ELR (cell line): ENCODE measurements at places on chromosomes 2 and 18.

DNA sequence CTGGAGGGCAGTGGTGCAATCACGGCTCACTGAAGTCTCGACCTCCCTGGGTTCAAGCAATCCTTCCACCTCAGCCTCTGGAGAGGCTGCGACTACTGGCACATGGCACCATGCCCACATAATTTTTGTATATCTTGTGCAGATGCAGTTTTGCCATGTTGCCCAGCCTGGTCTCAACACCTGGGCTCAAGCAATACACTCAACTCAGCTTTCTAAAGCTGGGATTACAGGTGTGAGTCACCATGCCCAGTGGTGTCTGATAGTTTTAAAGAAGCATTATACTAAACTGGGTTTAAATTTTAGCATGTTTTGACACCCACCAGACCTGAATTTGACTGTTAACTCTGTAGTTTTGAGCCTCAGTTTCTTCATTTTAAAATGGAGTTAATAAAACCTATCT is 109.4 kb upstream of the SLC38A11 start:
- no peak for DNase-seq

DNA sequence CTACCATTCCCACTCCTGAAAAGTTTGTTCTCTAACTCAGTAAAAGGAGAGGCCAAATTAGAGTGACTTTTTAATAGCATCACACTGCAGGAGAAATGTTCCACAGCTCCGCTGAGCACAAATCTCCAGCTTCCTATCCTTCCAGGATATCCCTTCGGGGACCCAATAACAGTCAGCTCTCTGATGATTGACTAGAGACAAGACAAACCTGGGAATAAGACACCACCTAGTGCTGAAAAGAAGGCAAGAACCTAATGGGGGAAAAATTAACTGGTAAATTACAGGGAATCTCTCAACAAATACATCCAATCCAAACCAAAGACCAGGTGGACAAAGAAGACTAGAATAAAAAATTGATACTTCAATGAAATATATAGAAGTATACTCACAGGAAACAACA is 977.1 kb upstream of the SOX11 start:
- no peak for DNase-seq

- DNase-seq = no peak
Measured at GRCh38 chr2:8558096-8558495, 123.8 kb upstream of the ID2 start.

- no peak for DNase-seq
Measured at GRCh38 chr2:69123182-69123581, 110.2 kb downstream of the ANTXR1 start.

- no peak for DNase-seq
Measured at GRCh38 chr2:173280853-173281252, 73.8 kb upstream of the CDCA7 start.

DNA sequence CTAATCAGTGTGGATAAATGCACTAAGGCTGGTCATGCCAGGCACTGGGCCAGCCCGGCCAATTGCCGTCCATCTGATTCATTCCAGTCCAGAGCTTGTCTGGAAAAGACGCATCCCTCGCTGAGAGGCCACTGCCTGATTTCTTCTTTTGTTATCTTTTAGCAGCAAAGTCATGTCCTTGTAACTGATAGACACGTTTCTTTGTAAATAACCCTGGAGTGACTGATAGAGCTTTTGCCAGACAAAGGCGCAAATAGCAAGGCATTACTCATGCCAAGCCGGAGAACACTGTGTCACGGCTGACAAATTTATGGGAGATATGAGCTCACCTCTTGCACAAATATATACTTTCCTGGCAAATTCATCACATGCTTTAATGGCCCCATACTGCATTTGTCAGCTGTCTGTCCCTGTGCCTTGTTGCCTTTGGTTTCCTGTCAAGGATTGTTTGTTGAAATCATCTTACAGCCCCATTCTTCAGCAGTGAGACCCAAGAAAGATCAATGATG is 164.4 kb downstream of the ETAA1 start:
- peak; percentile 88 for DNase-seq

DNA sequence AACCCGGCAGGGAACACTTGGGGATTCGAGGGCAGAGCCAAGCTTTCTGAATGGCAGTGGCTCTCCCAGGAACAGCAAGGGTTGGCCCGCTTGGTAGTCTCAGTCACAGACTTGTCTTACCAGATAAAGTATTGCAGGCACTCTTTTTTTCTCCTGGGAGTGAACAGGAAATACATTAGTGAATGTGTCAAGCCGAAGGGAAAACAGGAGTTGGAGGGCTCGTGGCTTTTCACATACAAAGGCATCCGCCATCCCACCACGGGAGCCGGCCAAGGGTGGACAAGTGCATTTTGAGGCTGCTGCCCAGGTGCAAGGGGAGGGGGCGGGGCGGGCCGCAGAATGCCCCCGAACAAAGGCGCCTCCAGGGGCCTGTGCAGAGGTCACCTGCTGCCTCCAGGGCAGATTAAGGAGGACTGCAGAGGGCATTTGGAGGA is 163.3 kb upstream of the SIX3 start:
- no peak for DNase-seq

GRCh38 chr2:35938838-35939237 is 416.7 kb upstream of the CRIM1 start:
- no peak for DNase-seq

DNA sequence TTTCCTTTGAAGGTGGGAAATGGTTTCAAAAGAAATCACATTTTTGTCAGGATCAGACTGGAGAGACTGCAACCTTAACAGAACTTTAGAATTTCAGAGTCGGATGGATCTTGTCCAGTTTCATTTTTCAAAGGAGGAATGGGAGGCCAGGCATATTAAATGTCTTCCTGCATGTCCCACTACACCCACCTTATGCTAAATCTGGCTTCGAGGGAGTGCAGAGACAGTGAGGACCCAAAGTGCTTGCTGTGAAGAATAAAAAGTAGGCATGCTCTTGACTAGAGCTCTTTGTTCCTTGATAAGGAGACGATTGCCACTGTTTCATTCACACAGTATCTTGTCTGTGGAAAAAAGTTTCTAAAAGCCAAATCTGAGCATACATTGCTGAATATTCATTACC is 197.6 kb downstream of the SLC4A3 start:
- no peak for DNase-seq

DNA sequence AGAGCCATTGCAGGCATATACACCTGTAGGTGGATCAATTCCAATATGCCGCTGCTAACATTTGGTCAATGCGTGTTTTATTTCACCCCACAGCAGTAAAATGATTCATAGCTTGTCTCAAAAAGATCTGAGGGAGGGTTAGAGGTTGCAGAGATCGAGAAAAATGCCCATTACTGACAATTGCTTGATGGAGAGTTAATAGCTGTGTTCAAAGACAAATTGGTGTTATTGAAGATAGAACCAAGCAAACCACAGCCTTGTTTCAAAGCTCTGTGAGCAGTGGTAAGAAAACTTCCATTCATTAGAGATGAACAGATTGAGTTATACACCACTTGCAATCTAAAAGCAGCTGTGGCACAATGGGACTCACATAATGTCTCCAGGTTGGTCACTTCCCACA is 95.4 kb downstream of the KCNE4 start:
- no peak for DNase-seq

GRCh38 chr2:107936433-107937359 is 49.6 kb upstream of the SLC5A7 start:
- DNase-seq = peak; percentile 33

- no peak for DNase-seq
Measured at GRCh38 chr2:153403940-153404339, 74.6 kb downstream of the RPRM start.

- DNase-seq = no peak
Measured at GRCh38 chr2:208608122-208608835, 201.7 kb downstream of the PTH2R start.

DNA sequence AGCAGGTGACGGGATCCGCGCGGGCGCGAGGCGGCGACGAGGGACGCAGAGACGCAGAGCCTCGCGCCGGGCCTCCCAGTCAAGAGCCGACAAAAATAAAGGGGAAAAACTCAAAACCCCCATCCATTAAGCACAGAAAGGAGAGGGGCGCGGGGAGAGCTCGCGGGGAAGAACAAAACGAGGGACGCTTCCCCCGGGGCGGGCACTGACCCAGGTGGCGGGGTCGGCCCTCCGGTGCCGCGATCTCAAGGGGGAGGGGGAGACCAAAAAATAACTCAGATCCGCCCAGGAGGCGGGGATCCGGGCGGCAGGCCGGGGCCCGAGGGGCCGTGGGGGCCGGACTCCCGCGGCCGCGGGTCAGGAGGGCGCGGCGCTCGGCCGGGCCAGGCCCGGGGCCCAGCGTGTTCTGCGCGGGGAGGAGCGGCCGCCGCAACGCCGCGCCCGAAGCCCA is 597 bp downstream of the RNF103 start:
- DNase-seq = peak; percentile 47

DNA sequence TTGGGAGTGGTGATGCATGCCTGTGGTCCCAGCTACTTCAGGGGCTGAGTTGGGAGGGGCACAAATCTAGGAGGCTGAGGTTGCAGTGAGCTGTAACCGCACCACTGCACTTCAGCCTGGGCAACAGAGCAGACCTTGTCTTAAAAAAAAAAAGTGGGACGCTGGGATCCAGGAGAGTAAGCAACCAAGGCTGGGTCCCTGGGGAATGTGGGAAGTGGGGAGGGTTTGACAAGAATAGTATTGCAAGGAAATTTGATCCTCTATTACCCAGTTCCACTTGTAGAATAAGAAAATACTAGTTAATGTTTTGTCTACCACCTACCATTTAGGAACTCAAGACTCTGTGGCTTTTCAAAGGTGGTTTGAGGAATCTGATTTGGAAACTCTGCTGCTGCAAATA is 21.1 kb upstream of the DYTN start:
- no peak for DNase-seq

DNA sequence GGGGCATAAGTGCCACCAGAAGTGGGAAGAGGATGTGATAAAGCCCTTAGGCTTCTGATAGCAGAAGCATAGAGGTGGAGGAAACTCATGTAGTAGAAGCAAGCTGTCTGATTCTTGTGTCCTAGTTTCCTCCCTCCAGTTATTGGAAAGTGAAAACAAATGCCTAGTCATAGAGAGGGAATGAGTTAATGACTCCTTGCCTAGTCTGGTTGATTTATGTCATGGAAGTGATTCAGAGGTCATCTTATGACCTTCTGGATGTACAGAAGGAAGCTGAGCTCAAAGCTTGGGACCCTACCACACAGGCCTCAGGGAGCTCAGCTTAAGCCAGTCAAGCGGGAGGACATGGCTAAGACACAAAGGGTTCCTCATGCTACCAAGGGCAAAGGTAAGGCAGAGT is 232.2 kb downstream of the THSD7B start:
- peak; percentile 1 for DNase-seq

DNA sequence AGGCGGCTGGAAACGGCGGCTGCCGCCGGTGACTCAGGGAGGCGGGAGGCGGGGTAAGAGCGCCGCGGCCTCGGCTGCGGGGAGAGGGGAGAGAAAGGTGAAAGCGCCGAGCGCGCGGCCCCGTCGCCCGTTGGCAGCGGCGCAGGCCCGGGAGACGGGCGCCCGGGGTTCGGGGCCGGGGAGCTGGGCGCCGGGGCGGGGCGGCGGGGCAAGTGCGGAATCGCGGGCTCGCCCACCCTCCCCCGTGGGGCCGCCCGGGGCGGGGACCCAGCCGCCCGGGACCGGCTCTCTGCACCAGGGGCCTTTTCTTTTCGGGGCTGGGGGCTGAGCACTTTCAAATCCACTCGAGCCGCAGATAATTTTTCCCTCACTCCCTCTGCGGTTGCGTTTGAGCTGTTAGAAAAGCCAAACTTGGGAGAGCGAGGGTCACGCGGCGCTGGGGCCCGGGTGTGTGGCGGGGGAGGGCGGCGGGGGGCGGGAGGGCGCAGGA is 266 bp downstream of the KDM3A start:
- no peak for DNase-seq

- DNase-seq = no peak
Measured at GRCh38 chr18:27666016-27666415, 480.9 kb upstream of the CHST9 start.

GRCh38 chr2:27309651-27310050 is 1.4 kb upstream of the UCN start:
- DNase-seq = no peak

DNA sequence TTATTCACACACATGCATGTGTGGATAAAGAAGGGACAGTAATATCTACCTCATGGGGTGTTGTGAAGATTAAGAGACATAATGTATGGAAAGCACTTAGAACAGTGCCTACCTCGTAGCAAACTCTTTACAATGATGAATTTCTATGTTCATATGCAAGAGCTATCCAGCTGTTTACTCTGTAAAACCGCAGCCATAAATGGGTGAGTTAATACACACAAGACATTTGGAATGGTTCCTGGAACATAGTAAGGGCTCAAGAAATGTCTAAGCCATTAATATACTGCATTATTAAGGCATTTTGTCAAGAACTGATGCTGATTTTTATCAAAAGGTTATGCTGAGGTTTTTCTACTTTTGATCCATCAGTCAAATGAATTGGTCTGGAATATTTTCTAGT is 1076.2 kb downstream of the TSN start:
- peak; percentile 71 for DNase-seq

- no peak for DNase-seq
Measured at GRCh38 chr18:11256251-11256650, 106.9 kb upstream of the PIEZO2 start.

DNA sequence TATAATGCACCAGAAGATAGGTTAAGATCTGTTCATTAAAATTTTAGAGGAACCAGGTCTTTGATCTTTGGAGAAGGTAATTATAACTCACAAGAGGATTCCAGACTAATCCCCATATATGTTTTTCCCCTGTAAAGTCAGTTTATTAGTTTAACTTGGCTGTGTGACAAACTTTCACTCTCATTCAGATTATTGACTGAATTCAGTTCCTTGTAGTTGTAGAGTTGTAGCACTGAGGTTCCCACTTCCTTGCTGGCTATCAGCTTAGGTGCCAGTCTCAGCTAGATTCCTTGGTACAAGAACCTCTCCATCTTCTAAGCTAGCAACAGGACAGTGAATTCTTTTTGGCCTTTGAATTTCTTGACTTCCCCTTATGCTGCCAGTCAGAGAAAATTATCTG is 19.1 kb downstream of the REG1A start:
- no peak for DNase-seq

DNA sequence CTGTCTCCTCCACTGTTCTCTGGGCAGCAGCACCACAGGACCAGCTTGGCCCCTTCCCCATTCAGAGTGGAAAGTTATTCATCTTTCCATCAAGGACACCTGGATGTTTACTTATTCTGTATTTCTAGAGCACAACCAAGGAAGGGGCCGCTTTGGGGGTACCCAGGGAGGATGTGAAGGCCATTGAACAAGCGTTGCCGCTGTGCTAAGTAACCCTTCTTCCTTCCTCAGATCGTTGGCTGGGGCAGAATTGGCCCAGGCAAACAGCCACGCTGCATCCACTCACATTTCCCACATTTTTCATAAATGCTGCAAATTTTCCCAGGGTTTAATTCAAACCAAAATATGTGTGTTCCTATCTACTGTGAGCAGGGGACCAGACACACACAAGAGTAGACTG is 76.2 kb upstream of the NPAS2 start:
- no peak for DNase-seq

DNA sequence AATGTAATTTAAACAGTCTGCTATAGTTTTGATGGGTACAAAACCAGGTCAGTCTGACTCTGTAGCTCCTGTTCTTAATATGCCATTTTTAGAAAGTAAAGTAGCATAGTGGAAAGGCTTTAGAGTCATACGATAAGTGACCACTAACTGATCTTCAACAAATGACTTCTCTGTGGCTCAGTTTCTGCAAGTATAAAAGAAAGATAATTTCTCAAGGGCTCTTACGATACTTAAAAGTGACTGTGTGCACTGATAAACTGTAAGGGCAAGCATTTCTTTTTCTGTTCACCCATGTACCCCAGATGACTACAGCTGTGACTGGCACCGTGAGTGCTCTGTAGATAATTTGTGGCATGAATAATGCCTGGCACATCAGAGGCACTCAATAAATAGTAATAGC is 178.7 kb downstream of the LCLAT1 start:
- no peak for DNase-seq
